ENCODE measurements at places on chromosomes 11 and 22. TPM values are rescaled to one million over a fixed set of nuclear protein-coding genes. Genes with fewer than 3 reads are reported as not detected.

Gene MPZL2
- 2.6 TPM for total RNA-seq

Gene C11orf52
- 6.3 TPM for total RNA-seq

Gene LMO2
- total RNA-seq = 5.3 TPM

Gene PHLDB1
- total RNA-seq = 25.7 TPM

Gene RAG1
- total RNA-seq = 0.31 TPM

Gene TSSK2
- 0.19 TPM for total RNA-seq

Gene POU2F3
- total RNA-seq = not detected

Gene F2
- 3.0 TPM for total RNA-seq

Gene OVOL1
- 0.15 TPM for total RNA-seq

Gene CHEK1
- not detected for total RNA-seq

Gene CRYBB1
- total RNA-seq = not detected

Gene WNT11
- 3.3 TPM for total RNA-seq

Gene CHRM1
- not detected for total RNA-seq

Gene EIF4G2
- total RNA-seq = 521 TPM

Gene PATE4
- total RNA-seq = not detected

Gene SCO2
- total RNA-seq = not detected

Gene PARVA
- total RNA-seq = 9.4 TPM

Gene HBB
- total RNA-seq = 7.9 TPM

Gene BBOX1
- 10.2 TPM for total RNA-seq

Gene ALDH3B2
- total RNA-seq = not detected

Gene CHRDL2
- not detected for total RNA-seq

Data from gastrocnemius medialis (tissue), 4 donors.